Stimulated activated CD8-positive, alpha-beta memory T cell treated with anti-CD3 and anti-CD28 coated beads, Interleukin-15, amount 100 ng/mL, for 4 hours (primary cell): ENCODE measurements at places on chromosomes 4 and X.

- DNase-seq = no peak
Measured at GRCh38 chr4:18197467-18197866, 175.9 kb upstream of the LCORL start.

DNA sequence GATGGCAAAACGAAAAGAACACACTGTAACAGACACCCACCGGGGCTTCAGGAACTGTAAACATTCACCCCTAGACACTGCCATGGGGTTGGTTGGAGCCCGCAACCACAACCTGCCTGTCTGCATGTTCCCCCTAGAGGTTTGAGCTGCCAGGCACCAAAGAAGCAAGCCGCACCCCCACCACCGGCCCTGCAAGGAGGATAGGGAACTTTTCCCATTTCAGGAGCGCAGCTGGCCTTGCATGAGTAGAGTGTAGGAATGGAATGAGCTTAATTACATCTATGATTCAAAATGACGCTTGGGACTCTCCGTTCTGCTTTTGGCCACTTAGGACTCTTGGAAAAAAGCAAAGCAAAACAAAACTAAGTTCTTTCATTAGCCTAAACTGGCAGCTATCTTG lies 243.6 kb upstream of the CTSO start:
- no peak for DNase-seq

- no peak for DNase-seq
Measured at GRCh38 chr4:29565256-29565655, 1154.9 kb upstream of the PCDH7 start.

GRCh38 chr4:139153411-139154133 lies 23.4 kb downstream of the ELF2 start:
- DNase-seq = no peak

- DNase-seq = no peak
Measured at GRCh38 chr4:156322592-156322991, 368.9 kb upstream of the CTSO start.

- DNase-seq = no peak
Measured at GRCh38 chr4:133719098-133719497, 482.5 kb downstream of the PABPC4L start.

DNA sequence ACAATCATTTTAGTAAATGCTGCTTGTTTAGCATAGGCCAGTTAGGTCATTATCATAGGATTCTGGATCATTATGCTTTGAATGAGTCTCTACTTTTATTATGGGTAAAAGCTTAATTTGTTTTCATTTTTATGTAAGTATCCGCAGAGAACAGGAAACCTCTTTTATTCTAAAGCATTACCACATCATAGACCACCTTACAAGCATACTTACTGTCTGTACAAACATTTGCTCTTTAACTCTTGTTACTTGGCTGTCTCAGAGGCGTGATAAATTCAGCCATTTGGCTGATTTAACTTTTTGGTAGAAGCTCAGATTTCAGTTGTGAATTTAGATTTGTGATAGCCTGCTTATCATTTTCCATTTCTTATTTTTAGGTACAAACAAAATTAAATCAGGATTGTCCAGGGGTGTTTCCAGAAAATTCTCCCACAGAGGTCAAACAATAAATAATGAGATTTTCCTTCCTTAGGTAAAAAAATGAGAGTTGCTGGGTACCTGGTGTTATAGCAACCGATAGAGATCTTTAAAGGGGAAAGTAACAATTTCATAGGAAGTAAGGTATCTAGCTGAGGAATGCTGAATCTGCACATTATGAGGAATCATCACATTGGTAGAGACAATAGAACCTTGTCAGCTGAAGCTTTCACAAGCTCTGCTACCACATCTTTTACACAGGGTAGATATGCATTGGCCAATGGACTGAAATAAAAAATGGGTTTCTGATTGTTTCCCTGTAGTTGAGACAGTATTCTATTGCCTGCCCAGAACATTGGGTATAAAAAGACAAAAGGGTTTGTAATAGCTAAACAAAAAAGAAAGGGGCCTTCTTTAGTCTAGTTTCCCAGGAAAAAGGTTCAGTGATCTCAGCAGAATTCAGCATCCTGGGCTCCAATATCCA lies 62.5 kb downstream of the NDNF start:
- no peak for DNase-seq

DNA sequence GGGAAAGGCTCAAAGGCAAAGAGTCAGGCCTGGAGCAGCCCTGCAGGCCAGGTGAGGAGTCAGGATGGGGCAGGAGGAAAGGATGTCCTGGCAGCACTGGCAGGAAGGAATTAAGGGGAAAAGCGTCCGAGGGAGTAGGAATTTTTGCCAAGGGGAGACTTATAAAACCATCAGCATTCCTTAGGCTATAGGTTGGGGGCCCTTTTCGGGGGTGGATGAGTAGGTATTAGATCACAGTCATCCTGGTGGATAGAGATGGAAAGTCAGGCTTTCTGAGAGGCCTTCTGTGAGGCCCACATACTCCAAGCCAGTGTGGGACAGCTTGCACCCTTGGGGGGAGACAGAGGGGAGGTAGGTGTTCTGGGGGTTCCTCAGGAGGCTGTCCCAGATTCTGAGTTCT lies 12.3 kb downstream of the STARD8 start:
- DNase-seq = no peak

DNA sequence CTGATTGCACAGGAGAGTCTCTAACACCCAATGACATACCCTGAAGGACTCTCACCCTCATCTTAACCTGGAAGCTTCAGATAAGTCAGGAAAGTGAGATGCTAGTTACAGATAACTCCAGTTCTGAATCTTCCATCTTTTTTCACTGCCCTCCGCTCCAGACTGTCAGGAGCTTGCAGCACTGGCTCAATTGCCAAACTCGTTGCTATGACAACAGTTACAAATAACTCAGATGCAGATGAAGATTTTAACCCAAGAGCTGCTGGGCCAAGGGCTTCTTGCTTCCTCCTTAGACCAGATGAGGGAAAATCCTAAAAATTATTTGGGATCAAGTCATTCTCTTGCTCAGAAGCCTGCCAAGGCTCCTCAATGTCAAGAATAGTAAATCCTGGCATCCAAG lies 109.1 kb upstream of the HUWE1 start:
- no peak for DNase-seq

GRCh38 chr4:25750874-25751273 lies 95.2 kb downstream of the SLC34A2 start:
- no peak for DNase-seq

GRCh38 chrX:15605226-15605625 lies 4.5 kb upstream of the ACE2 start:
- DNase-seq = no peak

DNA sequence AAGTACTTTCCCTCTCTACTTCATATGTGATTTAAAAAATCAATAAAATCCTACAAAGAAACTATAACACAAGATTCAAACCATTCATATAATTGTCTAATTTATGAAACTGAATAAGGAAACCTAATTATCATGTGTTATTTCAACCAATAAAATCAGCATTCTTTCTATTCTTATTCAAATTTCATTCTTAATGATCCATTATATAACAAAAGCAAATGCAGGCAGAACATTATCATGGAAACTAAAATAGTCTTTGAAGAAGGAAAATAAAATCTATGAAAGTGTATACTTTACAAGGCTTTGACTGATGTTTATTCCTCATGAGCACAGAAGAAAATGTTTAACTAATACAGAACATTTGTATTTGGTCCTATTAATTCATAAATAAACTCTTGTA lies 47.6 kb downstream of the CNOT6L start:
- DNase-seq = no peak

DNA sequence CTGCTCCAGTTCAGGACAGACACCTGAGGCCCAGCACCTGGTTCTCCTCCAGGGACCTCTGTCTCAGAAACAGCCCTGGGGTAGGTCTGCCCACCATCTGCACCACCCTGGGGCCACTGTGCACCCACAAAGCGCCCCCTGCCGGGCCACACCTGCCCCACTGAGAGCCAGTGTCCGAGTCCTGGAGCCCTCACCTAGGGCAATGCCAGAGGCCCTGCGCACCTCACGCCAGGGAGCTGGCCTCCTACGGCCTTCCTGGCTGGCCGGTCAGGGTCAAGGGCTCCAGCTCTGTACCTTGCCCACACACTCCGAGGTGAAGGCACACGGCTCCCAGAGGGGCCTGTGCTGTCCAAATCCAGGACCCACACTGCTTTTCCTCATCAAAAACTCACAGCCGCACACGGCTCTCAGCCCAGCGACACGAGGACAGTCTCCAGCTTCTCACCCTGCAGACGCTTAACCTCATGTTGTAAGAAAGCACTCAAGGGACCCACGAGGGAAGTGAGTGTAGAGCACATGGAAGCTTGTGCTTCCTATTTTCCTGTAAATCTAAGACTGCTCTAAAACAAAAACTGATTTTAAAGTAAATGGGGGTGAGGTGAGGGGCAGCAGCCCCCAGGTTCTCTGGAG lies 5.4 kb downstream of the CTBP1 start:
- no peak for DNase-seq

DNA sequence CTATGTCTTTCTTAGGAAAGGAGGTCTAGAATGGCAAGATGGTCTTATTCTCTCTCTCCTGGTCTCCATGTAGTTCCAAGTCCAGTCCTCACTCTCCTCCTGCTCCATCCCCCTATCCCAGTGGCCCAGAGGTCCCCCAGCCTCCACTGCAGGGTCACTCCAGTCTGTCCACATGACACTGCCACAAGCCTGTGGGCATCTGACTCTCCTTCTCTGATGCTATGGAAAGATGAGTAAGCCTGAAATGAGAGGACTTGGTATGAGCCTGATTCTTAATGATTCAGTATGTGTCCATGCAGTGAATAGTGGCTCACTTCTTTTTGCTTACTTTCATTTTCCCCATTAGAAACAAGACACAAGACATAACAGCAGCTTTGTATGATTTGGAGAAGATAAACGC lies 516.8 kb upstream of the ADGRL3 start:
- no peak for DNase-seq

DNA sequence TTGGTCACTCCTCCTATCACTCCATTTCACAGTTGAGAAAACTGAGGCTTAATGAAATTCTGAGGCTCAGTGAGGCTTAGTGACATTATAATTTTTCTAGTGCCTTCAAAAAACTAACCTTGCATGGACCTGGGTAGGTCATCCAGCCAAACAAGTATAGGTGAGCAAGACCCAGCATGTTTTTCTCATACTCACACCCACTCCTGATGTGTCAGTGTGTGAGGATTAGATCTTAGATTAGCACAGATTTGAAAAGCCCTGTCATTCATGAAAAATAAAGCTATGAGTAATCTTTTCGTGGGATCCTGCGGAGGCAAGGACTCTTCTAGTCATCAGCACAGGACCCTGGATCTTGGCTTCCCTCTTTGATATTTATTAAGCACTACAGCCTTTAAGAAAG lies 146.7 kb downstream of the CHIC2 start:
- DNase-seq = no peak

- no peak for DNase-seq
Measured at GRCh38 chrX:73940893-73941470, 363.0 kb upstream of the ZCCHC13 start.

DNA sequence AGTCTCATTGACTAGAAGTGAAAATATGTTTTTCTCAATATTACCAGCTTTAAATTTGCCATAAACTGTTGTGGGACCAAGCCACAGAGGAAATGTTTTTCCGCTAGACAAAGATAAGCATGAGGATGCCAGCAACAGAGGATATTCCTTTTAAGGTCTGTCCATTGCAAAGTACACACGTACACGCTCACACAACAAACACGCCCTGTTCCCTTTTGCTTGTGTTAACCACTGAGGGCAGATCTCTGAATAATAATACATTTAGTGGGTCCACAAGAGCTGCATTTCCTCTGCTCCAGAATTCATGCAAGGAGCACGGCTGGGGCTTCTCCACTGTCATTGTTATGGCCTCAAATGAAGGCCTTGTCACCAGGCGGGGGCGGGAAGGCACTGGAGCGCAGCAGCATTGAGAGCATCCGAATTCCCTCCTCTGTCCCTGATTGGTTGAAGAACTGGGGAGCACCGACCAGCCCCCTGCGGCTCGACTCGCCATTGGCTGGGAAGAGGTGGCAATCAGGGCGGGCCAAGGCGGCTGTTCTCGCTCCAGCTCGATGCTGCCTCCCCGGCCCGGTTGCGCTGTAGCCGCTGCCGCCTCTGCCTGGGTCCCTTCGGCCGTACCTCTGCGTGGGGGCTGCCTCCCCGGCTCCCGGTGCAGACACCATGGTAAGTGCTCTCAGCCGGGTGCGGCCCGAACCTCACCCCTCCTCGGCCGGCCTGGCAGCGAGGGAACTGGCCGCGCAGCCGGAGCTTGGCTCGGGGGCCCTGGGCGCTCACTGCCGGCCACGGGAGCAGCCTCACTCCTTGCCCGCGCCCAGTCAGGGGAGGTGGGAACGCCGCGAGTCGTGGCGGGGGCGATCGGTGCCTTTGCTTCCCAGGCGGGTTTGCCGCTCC lies at the start of gene GUCY1B1:
GUCY1B1 (plus strand) TSS at position 541 of the 891 bp plus-strand sequence; CDS start at position 661, 120 bp downstream.
- DNase-seq = peak; percentile 46

DNA sequence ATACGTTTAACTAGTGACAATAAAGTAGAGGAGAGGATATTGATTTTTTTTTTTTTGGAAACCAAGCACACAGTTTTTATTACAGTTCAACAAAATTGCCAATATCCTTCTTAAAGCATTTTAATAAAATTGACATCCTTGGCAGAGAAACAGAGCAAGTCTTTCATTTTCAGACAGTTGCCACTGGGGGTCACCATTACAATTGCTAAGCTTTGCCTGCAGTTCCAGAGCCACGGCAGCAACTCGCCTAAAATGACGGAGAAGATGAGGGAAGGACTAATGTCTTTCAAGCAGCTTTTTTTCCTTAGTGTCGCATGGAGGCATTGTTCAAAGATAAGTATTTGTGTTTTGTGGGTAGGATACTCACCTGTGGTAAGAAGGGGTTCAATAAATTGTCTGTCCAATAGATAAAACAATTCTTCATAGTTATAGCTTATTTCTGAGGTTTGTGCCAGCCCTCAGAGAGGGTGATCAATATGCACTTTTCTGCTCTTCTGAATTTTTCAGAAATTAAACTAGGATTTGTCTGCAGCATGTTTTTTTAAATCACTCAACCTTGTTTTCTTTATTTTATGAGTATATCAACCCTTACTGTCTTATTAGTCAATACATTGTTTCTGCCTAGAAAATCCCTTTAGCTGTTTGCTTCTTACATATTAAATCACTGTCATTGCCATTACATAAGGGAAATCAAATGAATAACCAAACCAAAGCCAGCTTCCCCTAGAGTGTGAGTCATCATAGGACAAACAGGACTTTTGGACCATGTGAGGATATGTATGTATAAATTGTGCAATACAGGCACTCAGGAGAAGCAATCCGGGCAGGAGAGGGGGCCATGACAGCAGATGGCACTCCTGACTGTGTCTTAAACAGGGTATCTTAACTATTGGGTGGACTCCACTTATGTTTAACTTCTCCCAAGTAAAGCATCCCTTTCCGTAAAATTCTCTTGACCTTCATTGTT lies 508.1 kb upstream of the ARX start:
- no peak for DNase-seq

- no peak for DNase-seq
Measured at GRCh38 chr4:88185906-88186305, 27.5 kb upstream of the ABCG2 start.

- DNase-seq = no peak
Measured at GRCh38 chr4:75037252-75037651, 104.3 kb downstream of the PARM1 start.

GRCh38 chr4:48710446-48711209 lies 69.5 kb downstream of the FRYL start:
- no peak for DNase-seq
